ENCODE measurements at places on chromosomes 11 and 22.
A peak's percentile ranks its signal among the peaks of the same experiment; 100 is the strongest.

GRCh38 chr22:22554587-22555284 is 4.3 kb downstream of the PRAME start:
- DNase-seq: peak; percentile 44

GRCh38 chr11:44906649-44907048 is 44.0 kb downstream of the TP53I11 start:
- no peak for DNase-seq

DNA sequence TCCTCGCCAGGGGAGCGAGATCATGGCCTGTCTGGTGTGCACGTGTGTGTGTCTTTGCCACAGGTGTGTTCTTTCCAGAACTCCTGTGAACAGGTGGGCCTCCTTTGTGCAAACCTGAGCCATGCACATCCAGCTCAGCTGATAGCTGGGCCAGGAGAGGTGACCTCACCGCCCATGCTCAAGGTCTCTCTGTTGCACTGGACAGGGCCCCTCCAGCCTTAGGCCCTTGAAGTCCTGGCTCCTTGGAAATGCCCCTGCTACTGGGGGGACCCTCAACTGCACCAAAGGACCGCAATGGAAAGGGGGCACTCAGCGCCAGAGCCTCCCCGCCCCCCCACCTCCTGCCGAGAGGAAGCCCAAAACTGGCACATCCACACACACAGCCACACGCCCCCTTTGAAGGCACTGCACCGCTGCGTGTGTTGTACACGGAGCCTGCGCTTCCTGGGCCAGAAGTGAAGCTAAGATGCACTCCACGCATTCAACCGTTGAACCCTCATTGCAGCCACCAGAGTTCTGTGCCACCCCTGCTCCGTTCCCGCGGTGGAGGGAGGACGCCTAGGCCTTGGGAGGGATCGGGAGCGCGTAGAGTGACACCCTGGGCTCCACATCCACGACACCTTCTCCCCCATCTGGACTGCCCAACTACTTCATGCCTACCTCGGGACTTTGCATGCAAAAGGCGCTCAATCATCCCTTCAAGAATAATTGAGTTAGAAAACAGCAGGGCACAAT is 16.4 kb upstream of the IL2RB start:
- DNase-seq: no peak

DNA sequence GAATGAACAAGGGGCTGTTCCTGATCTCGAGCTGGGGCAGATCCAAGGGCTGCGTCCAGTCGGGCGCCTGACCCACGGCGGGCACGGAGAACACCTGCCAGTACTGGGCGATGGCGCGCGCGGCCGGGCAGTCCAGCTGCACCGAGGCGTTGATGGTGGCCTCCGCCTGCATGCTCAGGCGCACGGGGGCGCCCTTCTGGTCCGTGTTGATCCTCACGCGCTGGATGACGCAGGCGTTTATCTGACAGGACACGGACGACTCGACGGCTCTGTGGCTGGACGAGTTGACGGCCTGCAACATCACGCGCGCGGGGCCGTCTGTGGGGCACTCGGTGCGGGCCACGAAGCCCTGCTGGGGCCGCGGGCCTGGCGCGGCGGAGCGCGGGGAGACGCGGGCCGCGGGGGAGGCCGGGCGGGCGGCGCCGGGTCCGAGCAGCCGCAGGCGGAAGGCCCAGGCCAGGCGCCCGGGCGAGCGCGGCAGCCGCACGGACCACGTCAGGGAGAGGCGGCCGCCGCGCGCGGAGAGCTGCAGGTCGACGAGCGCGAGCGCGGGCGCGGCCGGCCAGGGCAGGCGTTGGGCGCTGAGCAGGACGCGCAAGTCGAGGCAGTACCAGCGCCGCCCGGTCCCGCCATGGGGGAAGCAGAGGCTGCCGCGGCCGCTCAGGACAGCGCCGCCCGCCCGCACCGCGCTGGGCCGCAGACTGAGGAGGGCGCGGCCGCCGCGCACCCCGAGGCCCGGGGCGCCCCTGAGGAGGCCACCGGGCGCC is 511 bp downstream of the PKDREJ start:
- DNase-seq: no peak

GRCh38 chr11:66287211-66287888 is 1.6 kb downstream of the YIF1A start:
- DNase-seq: no peak

GRCh38 chr22:26536056-26536761 is 23.9 kb upstream of the TFIP11 start:
- DNase-seq: no peak

Data from GM13977 (cell line).